ENCODE measurements at places on chromosomes 2 and 18. TPM values are rescaled to one million over a fixed set of nuclear protein-coding genes. Genes with fewer than 3 reads are reported as not detected.

DNA sequence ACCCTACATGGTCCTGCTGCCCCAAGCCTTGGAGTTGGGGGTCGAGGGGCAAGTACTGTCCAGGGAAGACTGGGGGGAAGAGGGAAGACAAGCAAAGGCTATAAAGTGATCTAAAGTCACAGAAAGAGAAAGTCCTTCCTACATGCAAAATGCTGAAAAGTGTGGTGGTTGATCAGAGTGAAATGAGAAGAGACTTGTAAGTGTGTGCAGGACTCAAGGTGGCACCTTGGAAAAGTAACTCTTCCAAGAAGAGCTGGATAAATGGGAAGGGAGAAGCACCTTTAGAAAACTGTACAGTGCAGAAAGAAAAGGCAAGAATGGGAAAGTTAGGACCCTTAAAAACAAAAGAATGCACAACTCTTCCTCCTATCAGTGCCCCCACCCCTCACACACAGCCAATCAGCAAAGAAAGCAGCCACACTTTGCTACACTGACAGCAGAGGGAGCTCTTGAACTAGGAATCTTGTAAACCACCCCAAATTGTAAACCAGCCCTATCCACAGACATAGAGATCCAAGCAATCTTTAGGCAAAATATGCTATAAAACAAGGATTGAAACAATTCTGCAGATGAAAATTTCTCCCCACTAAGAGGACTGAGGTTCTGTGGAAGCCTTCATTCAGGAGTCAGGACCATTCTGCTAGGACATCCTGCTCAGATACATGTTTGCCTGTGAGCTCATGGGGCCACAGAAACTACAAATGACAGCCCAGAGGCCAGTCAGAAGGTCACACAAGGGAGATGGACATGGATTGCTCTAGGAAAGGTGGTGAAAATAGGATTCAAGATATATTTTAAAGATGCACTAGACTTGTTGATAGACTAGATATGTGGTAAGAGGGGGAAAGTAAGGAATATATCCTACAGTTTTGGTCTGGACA, 146.4 kb downstream of the FTCDNL1 start:
- H3K4me3 ChIP-seq, result no peak overlapping the region
- H3K36me3 ChIP-seq, result no peaks in the 10 kb centered on the region
- peak; percentile 17 for DNase-seq
- H3K4me1 ChIP-seq, result no peaks in the 10 kb centered on the region
- H3K27me3 ChIP-seq, result no peaks in the 10 kb centered on the region

DNA sequence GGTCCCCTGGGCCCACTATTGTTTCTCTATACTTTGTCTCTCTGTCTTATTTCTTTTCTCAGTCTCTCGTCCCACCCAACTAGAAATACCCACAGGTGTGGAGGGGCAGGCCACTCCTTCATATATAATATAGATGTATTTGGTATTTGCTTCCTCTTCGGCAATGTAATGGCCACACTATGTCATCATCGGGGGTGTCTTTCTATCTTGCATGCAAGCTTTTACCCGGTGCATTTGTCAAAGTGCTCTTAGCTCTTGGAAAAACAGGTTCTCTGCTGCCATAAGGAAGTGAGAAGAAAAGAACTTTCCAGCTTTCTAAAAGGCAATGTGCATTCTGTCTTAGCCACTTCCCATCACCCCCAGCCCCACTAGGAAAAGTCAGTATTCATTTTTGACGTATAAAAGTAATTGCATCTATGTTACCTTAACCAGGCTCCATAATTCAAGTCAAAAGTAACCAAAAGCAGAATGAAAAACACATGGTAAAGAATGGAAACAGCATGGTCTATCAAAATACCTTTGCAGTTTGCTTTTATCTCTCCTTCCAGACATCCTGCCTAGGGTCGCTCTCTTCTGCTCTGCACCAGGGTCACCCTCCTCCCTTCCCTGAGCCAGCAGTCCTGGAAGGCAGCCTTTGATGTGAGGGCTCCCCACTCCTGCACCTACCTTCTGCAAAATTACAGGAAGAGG, 27.2 kb upstream of the FHL2 start:
- H3K27ac ChIP-seq, result no peak overlapping the region
- DNase-seq, result no peak

DNA sequence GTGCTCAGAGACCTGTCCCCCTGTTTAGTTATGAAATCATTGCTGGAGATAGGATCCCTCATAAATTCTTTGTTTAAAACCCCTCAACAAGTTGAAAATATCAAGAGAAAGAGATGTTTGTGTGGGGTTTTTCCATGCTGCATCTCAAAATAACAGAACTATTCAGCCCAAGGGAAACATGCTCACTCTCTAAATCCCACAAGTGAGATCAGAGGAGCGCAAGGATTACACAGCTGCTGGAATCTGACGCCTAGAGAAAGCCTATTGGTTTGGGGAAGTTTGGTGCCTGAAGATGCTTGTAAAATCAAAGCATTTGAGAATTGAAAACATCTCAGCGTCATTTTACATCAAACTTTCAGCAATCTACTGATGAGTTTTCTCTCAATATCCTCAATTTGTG, 7.9 kb downstream of the FSHR start:
- no peak for DNase-seq
- no peak overlapping the region for H3K27ac ChIP-seq
- no peaks in the 10 kb centered on the region for H3K4me1 ChIP-seq
- no peaks in the 10 kb centered on the region for H3K36me3 ChIP-seq

- H3K36me3 ChIP-seq, result no peaks in the 10 kb centered on the region
- no peaks in the 10 kb centered on the region for H3K4me1 ChIP-seq
- peak; percentile 76 for DNase-seq
- H3K27me3 ChIP-seq, result no peaks in the 10 kb centered on the region
Measured at GRCh38 chr2:131022731-131023130, 70.5 kb downstream of the FAM168B start.

- H3K4me3 ChIP-seq, result no peak overlapping the region
- no peaks in the 10 kb centered on the region for H3K4me1 ChIP-seq
- H3K36me3 ChIP-seq, result no peaks in the 10 kb centered on the region
- H3K27me3 ChIP-seq, result no peaks in the 10 kb centered on the region
- no peak overlapping the region for H3K27ac ChIP-seq
Measured at GRCh38 chr2:109463891-109464290, 149.9 kb downstream of the SEPTIN10 start.

- H3K27me3 ChIP-seq, result no peaks in the 10 kb centered on the region
- no peak for DNase-seq
- H3K36me3 ChIP-seq, result no peaks in the 10 kb centered on the region
- H3K4me1 ChIP-seq, result no peaks in the 10 kb centered on the region
- no peak overlapping the region for H3K4me3 ChIP-seq
- H3K27ac ChIP-seq, result no peak overlapping the region
Measured at GRCh38 chr2:226903179-226903578, 67.3 kb downstream of the RHBDD1 start.

DNA sequence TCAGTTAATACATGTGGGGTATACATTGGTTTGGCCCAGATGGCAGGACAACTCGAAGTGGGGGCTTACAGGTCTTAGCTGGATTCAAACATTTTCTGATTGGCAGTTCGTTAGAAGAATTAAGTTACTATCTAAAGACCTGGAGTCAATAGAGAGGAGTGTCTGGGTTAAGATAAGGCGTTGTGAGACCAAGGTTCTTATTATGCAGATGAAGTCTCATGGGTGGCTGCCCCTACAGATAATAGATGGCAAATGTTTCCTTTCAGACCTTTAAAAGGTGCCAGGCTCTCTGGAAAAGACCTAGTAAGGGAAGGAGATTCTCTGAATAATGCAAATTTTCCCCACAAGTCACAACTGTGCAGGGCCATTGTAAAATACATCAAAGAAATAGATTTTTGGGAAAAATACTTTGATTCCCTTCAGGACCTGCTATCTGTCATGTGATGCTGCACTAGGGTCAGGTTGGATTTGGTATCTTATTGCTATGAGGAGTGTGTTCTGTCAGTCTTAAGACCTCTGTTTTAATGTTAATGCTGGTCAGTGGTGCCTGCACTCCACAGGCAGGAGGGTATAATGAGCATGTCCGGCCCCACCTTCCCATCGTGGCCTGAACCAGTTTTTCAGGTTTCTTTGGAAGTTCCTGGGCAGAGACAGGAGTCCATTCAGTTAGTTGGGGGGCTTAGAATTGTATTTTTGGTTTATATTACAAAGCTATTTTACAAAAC, 14.3 kb upstream of the MC5R start:
- H3K27ac ChIP-seq, result no peak overlapping the region
- DNase-seq, result no peak
- no peaks in the 10 kb centered on the region for H3K36me3 ChIP-seq
- H3K4me1 ChIP-seq, result no peaks in the 10 kb centered on the region
- no peaks in the 10 kb centered on the region for H3K27me3 ChIP-seq
- H3K4me3 ChIP-seq, result no peak overlapping the region

DNA sequence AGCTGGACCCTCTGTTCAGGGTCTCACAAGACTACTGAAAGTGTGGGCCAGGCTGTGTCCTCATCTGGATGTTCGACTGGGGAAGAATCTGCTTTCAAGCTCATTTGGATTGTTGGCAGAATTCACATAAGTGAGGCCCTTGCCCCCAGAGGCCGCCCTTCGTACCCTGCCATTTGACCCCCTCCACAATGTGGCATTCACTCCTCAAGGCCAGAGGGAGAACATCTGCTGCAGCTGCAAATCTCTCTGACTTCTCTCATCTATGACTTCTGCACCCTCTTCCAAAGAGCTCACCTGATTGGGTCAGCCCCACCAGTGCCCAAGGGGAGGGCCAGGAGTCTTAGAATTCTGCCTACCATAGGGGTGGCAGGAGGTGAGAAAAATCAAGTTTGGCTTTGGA, 3.9 kb upstream of the CNDP2 start:
- H3K36me3 ChIP-seq, result no peaks in the 10 kb centered on the region
- no peaks in the 10 kb centered on the region for H3K27me3 ChIP-seq
- no peak for DNase-seq

DNA sequence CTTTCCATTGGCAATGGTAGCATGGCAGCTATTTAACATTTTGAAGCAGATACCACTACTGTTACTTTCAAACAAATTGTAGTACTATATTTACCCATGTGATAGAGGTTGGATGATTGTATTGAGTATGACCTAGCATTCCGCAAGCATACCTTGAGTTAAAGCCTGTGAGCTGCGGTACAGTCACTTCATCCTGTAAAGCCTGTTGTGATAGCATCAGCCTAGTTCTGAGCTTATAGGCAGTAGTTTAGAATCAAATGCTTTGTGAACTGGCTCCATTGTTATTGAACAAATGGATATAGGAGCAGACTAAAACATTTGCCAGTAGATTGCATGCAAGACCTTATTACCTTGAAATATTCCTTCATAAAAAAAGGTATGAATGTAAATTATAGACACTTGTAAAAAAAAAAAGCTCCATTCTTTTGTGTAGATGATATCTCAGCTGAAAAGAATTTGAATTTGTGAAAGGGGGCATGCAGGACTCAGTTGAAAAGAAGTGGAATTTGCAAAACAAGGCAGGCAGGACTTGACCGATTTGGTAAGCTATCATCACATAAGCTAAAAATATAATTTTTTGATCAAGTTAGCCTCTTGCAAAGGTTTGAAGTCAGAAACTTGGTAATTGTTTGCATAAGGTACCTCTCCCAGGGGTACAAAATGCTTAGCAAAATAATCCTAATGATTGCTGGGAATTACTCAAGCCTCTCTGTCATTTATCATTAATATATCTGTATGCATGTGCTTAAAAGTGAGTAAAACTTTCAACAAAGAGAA, 138.5 kb upstream of the ITGA4 start:
- H3K36me3 ChIP-seq, result no peaks in the 10 kb centered on the region
- no peaks in the 10 kb centered on the region for H3K27me3 ChIP-seq
- H3K27ac ChIP-seq, result no peak overlapping the region
- no peak overlapping the region for H3K4me3 ChIP-seq
- H3K4me1 ChIP-seq, result no peaks in the 10 kb centered on the region
- no peak for DNase-seq

GRCh38 chr2:174902506-174903263, 102.5 kb downstream of the CHN1 start:
- H3K27me3 ChIP-seq, result no peaks in the 10 kb centered on the region
- DNase-seq, result no peak
- H3K4me1 ChIP-seq, result peaks cover 32% of the 10 kb centered on the region
- H3K27ac ChIP-seq, result peak overlapping the region; percentile 74

TEX44 gene
- total RNA-seq, result 248 TPM

DNA sequence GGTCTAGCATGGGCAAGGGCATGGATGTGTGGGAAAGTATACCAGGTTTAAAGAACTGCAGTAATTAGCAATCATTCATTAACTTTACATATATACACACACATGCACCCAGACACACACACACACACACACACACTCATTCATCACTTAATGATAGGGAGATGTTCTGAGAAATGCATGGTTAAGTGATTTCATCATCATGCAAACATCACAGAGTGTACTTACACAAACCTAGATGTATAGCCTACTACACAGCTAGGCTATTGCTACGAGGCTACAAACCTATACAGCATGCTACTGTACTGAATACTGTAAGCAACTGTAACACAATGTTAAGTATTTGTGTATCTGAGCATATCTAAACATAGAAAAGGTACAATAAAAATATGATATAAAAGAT, 83.6 kb downstream of the COLEC12 start:
- no peaks in the 10 kb centered on the region for H3K36me3 ChIP-seq
- DNase-seq, result no peak
- no peak overlapping the region for H3K4me3 ChIP-seq
- H3K27me3 ChIP-seq, result no peaks in the 10 kb centered on the region
- no peaks in the 10 kb centered on the region for H3K4me1 ChIP-seq

DNA sequence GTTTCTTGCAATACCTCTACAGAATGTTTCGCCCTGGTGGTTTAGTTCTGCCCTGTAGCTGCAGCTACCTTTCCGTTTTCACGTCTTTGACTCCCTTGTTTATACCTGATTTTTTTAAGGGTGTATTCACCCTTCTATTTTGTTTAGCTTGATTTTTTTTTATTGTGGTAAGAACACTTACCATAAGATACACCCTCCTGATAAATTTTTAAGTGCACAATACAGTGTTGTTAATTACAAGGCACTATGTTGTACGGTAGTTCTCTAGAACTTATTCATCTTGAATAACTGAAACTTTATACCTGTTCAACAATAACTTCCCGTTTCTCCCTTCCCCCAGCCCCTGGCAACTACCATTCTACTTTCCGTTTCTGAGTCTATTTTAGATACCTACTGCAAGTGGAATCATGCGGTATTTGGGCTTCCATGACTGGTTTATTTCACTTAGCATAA, 48.9 kb upstream of the NABP1 start:
- no peaks in the 10 kb centered on the region for H3K4me1 ChIP-seq
- no peak overlapping the region for H3K27ac ChIP-seq

KLF7 gene
- 21.1 TPM for total RNA-seq

DNA sequence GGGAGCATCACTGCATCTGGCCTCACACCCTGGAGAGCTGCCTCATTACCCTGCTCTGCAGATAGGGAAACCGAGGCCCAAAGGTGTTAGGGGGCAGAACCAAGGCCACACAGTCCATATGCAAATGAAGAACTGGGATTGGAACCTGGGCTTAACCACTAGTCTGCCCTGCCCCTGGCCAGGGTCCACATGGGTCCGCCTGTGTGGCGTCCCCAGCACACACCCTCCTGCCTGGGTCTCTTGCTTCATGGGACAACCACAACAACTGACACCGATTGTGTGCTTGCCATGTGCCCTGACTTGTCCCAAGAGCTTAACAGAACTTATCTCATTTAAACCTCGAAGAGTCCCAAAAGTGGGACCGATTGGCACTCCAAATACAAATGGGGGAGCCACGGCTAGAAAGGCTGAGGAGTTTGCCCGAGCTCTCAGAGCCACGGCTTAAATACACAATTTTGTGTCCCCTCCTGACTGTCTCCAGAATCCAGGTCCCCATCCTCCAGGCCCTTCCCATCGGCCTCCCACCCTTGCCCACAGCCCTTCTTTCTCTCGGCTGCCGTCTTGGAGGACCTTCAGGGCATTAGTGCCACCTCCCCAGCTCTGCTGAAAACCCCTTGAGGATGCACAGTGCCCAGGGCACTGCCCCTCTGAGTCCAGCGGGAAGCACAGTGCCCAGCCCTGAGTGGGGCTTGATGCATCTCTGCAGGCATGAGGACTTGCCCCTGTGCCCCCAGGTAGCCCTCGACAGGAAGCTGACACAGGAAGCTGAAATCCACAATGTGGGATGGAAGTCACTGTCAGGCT, 5.8 kb upstream of the DUSP2 start:
- DNase-seq, result no peak
- no peak overlapping the region for H3K27ac ChIP-seq
- no peaks in the 10 kb centered on the region for H3K36me3 ChIP-seq
- peaks cover 22% of the 10 kb centered on the region for H3K4me1 ChIP-seq
